HepG2 (cell line): ENCODE measurements at places on chromosomes 6 and 20. TPM values are rescaled to one million over a fixed set of nuclear protein-coding genes. Genes with fewer than 3 reads are reported as not detected.

- H3K4me1 ChIP-seq: 0 out of 2 replicates have a peak, but pooled peaks cover 5% of the 10 kb centered on the region
- H3K4me3 ChIP-seq: no peak overlapping the region
- no peaks in the 10 kb centered on the region for H3K27me3 ChIP-seq
- no peak overlapping the region for H3K27ac ChIP-seq
Measured at GRCh38 chr6:79138146-79138545, 60.1 kb upstream of the PHIP start.

DNA sequence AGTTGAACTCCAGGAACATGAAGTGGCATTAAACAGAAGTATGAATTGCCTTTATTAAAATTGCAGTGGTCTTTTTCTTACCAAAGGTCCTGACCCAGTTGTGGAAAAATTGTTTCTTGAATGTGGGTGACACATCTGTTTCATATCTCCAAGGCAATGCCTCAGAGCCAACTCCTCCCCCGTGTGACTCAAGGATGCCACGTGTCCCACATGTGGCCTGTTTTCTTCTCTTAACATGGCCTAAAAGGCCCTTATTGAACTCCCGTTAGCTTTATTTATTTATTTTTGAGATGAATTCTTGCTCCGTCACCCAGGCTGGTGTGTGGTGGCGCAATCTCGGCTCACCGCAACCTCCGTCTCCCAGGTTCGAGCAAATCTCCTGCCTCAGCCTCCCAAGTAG is 128.4 kb upstream of the ESR1 start:
- no peaks in the 10 kb centered on the region for H3K27me3 ChIP-seq
- H3K4me3 ChIP-seq: no peak overlapping the region
- no peak for DNase-seq

DNA sequence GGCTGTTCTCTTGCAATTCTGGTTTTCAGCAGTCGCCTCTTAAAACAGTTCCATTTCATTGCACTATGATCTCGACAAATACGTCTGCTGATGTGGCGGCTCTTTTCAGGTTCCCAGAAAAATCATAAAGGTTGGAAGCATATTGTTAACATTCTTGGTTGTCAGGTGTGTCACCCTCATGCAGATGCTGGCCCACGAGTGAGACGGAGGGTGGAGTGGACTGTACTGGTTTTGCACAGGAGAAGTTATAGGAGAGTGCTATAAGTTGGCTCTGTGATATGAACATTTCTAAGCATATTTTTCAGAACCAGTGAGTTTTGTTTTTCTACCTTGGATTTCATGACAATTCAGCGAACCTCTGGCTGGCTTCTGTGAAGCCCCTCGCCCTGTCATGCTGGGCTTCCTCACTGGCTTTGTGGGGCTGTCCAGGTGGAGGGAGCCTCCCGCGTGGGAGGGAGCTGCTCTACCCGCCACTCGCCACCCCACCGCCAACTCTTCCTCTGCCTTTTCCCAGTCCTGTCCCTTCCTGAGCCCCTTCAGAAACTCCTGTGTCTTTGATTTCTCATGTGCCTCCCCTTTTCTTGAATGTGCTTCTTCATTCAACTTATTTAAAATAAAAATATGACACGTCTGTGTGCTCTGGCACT is 10.6 kb downstream of the IRF4 start:
- no peak overlapping the region for H3K4me3 ChIP-seq
- H3K4me1 ChIP-seq: no peaks in the 10 kb centered on the region
- no peak for DNase-seq
- no peak overlapping the region for H3K27ac ChIP-seq

- no peak for DNase-seq
- H3K4me3 ChIP-seq: no peak overlapping the region
- no peaks in the 10 kb centered on the region; the same call in 1 of the 2 replicates for H3K27me3 ChIP-seq
- H3K36me3 ChIP-seq: no peaks in the 10 kb centered on the region
Measured at GRCh38 chr6:114651611-114652010, 308.8 kb upstream of the HS3ST5 start.

Gene FILIP1
- total RNA-seq: not detected in 2 replicates

Gene CST2
- total RNA-seq: not detected in 2 replicates
